ENCODE measurements at places on chromosomes 1 and 21.

GRCh38 chr1:244212219-244212618 lies 161.1 kb downstream of the ZBTB18 start:
- DNase-seq: no peak

DNA sequence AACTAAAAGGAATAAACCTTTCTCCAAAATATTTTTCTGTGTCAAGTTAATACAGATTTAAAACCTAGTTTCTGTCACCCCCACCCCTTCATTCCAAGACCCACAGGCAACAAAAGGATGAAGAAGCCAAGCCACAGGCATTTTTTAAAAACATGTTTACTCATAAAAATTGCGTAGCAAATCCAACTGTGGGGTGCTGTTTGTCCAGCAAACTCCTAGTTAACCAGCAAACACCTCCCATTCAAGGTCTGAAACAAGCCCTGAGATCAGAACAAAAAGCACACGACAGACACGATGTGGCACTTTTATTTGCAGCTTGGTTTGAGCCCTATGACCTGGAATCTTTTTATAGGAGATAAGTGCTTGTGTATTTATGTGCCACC lies 149.9 kb upstream of the CAMK1G start:
- DNase-seq: peak; percentile 87

DNA sequence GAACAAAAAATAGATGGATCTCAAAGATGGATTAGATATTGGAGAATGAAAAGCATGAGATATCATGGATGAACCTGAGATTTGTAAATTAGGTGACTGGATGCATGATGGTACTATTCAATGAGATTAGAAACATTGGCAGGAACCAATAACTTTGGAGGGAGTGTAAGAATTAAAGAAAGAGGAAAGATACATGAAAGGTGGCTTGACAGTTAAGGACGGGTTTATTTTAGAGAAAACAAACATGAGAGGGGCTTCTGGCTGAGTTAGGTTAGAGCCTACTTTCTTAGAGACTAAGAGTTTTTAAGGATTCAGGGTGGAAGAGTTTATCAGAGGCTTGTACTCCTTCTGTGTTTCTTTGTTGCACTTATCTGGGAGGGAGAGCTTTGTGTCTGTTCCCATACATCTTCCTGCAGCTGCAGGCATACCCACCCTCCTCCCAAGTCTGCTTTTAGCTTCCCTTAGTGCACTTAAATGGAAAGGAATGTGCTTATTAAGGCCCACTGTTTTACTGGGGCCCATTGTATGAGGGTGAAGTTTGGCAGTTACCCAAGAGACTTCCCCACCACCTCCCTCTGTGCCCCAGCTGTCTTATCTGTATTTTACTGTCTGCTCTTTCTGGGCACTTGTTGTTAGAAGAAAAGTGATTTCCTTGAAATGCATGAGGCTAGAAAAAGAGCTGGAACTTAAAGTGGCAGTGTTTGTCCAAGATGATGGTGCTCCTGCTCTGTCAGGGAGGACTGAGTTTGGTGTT lies 26.1 kb upstream of the CR2 start:
- DNase-seq: no peak

- DNase-seq: no peak
Observed at GRCh38 chr1:234836776-234837357, 226.9 kb upstream of the IRF2BP2 start.

DNA sequence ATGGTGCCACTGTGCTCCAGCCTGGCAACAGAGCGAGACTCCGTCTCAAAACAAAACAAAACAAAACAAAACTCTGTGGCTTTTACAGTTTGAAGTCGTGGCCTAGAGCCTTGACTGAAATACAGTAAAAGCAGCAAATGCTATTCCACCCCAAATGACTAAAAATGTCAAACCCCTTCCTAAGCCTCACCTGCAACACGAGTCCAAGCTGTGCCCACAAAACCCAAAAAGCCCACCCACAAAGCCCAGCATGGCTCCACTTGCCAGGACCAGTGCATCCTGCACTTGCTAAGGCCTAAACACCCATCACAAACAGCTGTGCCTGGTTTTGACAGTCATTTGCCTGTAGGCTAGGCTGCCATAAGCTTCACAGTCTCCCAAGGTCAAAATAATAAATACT lies 21.3 kb downstream of the VAV3 start:
- DNase-seq: no peak
